Activated gamma-delta T cell (primary cell): ENCODE measurements at places on chromosomes 1 and 21.

DNA sequence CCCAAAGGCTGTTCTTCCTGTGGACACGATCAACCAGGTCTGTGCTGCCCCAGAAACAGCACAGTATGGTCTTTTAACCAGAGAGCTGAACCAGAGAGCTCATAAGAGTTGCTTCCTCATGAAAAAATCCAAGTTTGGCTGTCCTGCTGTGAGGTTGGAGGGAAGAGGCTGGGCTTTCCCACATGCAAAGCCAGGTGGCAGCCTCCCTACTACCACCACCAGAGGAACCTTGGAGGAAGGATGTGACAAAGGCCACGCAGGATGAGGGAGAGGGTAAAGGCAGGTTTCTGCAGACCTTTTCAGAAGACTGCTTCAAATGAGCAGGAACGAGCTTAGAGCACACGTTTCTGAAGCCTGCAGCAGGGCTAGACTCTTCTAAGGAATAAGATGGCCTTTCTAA lies 27.1 kb downstream of the FAM78B start:
- DNase-seq, result no peak

- DNase-seq, result no peak
Measured at GRCh38 chr1:5815716-5816115, 176.5 kb downstream of the NPHP4 start.

DNA sequence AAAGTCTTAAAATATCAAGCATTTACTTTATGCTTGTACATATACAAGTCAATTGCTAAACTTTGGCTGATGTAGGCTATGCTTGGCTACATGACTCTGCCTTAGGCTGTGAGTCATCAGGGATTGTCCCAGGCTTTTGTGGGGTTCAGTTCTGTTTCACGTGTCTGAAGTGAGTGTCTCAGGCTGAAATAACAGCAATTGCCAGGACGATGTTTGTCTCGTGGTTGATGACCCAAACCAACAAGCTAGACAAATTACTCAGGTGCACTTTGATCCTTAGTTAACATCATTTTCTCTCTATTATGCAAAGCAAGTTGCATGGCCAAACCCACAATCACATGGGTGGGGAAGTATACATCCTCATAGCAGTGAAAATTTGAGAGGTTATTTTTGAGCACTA lies 410.1 kb downstream of the BRINP3 start:
- DNase-seq, result no peak

DNA sequence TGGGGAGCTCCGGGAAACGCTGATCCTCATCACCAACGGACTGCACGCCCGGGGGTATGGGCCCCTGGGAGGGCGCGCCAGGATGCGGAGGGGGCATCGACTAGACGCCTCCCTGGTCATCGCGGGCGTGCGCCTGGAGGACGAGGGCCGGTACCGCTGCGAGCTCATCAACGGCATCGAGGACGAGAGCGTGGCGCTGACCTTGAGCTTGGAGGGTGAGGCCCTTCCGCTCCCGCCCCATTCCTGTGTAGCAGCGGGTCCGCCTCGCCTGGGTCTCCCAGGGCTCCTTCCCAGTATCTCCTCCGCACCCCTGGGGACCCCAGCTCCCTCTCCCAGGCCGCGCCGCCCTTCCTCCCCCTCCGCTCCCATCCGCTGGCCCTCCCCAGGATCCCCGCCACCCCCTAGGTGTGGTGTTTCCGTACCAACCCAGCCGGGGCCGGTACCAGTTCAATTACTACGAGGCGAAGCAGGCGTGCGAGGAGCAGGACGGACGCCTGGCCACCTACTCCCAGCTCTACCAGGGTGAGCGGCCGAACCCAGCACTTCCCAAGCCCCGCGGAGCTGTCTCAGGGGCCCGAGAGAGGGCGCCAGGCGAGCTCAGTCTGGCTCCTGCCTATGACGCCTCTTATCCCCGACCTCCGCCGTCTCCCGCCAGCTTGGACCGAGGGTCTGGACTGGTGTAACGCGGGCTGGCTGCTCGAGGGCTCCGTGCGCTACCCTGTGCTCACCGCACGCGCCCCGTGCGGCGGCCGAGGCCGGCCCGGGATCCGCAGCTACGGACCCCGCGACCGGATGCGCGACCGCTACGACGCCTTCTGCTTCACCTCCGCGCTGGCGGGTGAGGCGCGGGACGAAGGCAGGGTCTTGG lies 5.0 kb downstream of the HAPLN2 start:
- DNase-seq, result no peak

DNA sequence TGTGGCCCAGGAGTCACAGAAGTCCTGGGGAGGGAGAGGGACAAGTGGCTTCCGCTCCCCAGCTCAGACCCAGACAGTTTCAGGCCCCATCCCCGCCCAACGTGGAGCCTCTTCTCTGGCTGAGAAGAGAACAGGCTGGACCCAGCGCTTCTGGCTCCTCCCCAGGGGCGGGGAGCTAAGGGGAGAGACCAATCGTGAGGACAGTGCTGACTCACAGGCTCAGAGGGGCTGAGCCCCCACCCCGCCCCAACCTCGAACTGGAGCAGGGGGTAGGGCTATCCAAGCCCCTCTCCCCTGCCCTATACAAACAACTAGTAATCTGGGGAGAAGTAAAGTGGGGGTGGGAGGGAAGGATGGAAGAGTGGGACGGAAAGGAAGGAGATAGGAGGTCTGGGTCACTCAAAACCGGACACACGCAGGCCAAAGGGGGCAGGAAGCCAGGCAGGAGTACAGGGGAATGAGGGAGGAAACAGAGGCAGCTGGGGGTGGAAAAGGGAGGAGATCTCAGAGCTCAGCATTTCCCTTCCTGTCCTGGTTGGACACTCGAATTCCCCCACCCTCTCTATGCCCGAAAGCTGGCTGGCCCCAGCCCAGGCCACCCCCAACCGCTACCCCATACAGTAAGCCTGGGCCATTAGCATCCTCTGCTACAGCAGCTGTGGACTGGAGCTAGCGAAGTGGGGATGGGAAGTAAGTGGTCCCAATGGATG lies at the start of gene SHC1:
Gene SHC1, minus strand, starts transcription at position 117 of the 710 bp plus-strand sequence. CDS start 221 bp downstream, outside the sequence.
- no peak for DNase-seq

- DNase-seq, result no peak
Measured at GRCh38 chr21:43849532-43850299, 15.3 kb upstream of the AGPAT3 start.

DNA sequence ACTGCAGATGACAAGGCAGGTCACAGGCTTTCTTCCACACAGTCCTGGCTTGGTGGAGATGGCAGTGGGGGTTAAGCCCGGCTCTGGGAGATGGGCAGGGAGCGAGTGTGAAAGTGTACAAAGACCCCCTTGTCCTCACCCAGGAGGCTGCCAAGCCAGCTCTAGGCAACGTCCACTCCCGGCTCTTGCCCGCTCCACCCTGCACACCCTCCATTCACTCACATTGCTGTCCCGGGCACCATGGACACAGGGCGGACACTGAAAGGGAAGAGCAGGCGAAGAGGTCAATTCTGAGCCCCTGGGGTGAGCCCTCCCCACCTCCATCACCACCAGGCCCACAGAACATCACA lies 8.9 kb downstream of the COL16A1 start:
- no peak for DNase-seq

DNA sequence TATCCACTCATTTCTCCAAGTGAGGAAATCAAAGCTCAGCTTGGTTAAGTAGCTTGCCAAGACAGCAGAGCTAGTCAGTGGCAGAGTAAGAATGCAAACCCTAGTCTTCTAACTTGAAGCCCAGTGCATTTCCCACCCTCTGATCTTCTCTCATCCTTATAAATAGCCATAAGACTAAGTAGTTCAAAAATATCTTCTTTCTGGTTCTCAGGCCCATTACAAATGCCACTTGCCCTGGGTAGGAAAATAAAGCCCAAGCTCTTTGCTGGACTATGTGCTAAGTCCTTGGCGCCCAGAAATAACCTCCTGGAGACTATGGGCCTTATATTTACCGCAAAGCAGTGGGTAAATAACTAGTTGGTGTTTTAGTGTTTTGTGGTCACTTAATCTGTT lies 505.8 kb downstream of the PLPP3 start:
- DNase-seq, result no peak

GRCh38 chr1:176560681-176561080 lies 97.7 kb downstream of the PAPPA2 start:
- DNase-seq, result no peak

GRCh38 chr21:44525391-44526095 lies 14.5 kb downstream of the KRTAP10-1 start:
- DNase-seq, result no peak

DNA sequence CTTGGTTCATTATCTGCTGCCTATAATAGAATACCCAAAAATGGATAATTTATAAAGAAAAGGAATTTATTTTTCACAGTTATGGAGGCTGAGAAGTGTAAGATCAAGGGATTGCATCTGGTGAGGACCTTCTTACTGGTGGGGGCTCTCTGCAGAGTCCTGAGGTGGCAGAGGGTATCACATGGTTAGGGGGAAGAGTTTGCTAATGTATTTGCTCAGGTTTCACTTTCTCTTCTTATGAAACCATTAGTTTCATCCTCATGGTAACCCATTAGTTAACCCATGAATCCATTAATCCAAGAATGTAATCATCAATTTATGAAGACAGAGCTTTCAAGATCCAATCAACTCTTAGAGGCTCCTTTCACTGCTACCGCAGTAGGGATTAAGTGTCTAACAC lies 120.6 kb downstream of the DNM3 start:
- DNase-seq, result no peak

GRCh38 chr1:235741294-235741693 lies 91.7 kb upstream of the GNG4 start:
- no peak for DNase-seq
